T-cell (primary cell): ENCODE measurements at places on chromosomes 4 and X.

GRCh38 chr4:161252520-161253141 is 911.2 kb downstream of the FSTL5 start:
- H3K27me3 ChIP-seq: no peaks in the 10 kb centered on the region
- H3K4me1 ChIP-seq: no peaks in the 10 kb centered on the region
- peak; percentile 2 for DNase-seq
- H3K36me3 ChIP-seq: no peaks in the 10 kb centered on the region

DNA sequence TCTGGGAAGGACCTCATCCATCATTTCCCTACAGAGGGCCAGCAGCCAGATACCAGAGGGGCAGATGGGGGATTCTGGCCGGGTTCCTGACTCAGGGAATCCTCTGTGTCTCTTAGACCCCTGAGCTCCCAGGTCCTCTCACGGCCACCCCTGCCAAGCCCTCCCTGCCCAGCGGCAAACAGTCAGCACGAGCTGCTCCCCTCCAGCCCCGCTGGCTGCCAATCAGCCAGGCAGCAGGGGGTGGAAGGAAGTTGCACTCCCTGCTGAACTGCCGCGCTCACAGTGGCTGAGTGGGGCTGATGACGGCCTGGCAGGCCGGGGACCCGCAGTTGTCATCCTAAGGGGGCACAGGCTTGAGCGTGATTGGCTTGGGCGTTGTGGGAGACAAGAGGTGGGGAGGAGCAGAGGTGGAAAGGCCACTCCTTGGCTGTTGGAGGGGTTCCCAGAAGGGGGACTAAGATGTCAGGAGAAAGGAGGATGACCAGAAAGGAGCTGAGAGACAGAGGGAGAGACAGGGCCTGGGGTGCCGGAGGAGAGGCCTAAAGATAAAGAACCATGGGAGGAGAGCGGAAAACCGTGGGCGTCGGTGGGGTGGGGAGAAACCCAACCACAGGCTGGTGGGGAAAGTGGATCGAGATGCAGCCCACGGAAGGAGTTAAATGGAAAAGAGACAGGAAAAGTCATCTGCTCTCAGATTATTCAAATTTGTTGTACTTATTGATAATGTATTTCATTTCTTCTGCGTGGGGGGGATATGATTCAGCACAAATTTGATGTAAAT is 4.4 kb upstream of the CCDC149 start:
- H3K4me1 ChIP-seq: no peaks in the 10 kb centered on the region
- no peak for DNase-seq
- no peak overlapping the region for H3K27ac ChIP-seq
- no peaks in the 10 kb centered on the region for H3K36me3 ChIP-seq
- H3K4me3 ChIP-seq: no peak overlapping the region

DNA sequence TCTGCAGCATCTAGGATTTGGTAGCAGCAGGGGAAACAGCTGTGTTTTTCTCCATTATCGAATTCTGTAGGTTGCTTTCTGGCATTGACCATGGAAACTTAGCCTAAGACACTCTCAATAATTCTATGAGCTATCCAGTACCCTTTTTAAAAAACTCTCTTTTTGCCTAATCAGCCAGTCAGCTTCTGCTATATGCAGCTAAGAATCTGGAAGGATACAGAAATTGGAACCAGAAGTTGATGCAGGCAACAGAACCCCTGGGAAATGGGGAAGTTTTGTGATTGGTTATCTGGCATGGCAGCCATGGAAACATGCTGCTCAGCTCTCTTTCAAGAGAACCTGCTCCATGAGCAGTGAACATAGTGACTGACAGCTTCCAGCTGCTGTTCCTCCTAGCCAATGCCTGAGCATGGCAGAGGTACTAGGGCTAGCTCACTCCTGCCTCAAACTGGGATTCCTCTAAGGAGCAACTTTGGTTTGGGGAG is 417.6 kb upstream of the MAOA start:
- DNase-seq: no peak
- no peaks in the 10 kb centered on the region for H3K27me3 ChIP-seq
- H3K36me3 ChIP-seq: no peaks in the 10 kb centered on the region
- no peak overlapping the region for H3K4me3 ChIP-seq
- H3K4me1 ChIP-seq: no peaks in the 10 kb centered on the region

GRCh38 chr4:40262077-40262528 is 65.3 kb downstream of the RHOH start:
- DNase-seq: no peak
- no peaks in the 10 kb centered on the region for H3K36me3 ChIP-seq
- peaks cover 74% of the 10 kb centered on the region for H3K4me1 ChIP-seq
- H3K27ac ChIP-seq: no peak overlapping the region

- H3K4me3 ChIP-seq: no peak overlapping the region
- no peak for DNase-seq
- no peaks in the 10 kb centered on the region for H3K27me3 ChIP-seq
- no peak overlapping the region for H3K27ac ChIP-seq
- no peaks in the 10 kb centered on the region for H3K36me3 ChIP-seq
- no peaks in the 10 kb centered on the region for H3K4me1 ChIP-seq
Measured at GRCh38 chr4:149344436-149344835, 471.2 kb downstream of the IQCM start.

DNA sequence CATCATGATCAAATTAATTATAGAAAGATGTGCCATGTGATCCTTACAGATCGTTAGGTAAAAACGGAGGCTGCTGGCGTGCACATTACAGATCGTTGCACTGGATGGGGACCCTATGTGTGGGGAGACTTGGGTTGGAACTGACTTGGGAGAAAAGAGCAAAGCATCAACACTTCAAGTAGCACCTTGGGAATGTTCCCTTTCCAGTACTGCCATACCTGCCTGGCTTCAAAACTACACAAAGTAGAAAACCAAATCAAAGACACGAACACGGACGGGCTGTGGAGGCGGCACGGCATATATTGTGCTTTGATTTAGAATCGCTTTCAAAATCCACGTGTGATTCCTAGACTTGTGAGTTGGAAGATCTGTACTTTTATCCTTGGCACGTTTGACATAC is 898 bp downstream of the CMC4 start:
- H3K4me1 ChIP-seq: peaks cover 5% of the 10 kb centered on the region
- H3K27ac ChIP-seq: no peak overlapping the region
- H3K36me3 ChIP-seq: no peaks in the 10 kb centered on the region
- H3K27me3 ChIP-seq: no peaks in the 10 kb centered on the region

GRCh38 chrX:8190341-8190830 is 19.3 kb upstream of the VCX2 start:
- no peaks in the 10 kb centered on the region for H3K4me1 ChIP-seq
- H3K36me3 ChIP-seq: no peaks in the 10 kb centered on the region
- DNase-seq: no peak
- no peak overlapping the region for H3K4me3 ChIP-seq
- no peaks in the 10 kb centered on the region for H3K27me3 ChIP-seq
